ENCODE measurements at places on chromosomes 13 and 19.

DNA sequence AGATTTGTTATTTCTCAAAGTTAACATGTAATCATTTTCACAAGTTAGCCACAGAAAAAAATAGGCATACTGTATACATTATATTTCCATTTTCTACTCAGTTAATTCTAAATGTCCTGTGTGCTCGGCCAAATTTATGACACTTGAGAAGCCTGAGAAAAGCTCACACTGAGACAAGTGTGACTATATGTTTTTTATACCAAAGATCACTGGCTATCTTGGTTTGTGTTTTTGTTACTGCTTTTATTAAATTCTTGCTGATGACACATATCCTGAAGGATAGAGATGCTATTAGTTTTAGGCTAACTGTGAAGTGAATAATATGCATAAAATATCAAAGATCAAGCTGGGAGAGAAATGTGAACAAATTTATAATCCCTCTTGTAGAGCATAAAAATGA, 49.3 kb upstream of the IL17D start:
- DNase-seq = no peak

DNA sequence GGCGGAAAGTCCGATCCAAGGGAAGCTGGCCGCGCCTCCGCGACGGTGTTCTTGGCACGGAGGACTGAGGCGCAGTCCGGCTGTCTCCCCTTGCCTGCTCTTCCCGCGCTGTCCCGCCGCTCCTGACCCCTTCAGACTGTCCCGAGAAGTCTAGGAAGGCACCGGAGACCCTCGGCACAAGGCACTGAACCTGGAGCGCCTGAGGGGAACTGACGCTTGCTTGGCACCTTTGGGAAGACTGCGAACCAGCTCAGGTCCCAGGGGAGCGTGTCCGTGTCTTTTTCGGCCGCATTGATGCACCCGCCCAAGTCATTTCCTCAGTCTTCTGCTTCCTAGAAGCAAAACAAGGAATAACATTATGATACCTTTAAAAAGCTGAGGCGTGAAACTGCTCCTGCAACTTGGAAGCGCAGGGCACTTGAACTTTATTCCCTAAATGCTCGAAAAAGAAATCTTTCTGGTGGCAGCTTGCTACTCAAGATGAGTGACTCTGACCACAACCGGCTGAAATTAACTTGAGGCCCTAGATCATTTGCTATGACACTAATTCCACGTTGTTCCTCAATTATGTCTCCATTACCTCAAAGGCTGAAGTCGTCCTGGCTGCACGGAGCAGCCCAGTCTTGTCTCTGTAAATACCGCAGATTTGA, 735 bp upstream of the FLT1 start:
- no peak for DNase-seq

DNA sequence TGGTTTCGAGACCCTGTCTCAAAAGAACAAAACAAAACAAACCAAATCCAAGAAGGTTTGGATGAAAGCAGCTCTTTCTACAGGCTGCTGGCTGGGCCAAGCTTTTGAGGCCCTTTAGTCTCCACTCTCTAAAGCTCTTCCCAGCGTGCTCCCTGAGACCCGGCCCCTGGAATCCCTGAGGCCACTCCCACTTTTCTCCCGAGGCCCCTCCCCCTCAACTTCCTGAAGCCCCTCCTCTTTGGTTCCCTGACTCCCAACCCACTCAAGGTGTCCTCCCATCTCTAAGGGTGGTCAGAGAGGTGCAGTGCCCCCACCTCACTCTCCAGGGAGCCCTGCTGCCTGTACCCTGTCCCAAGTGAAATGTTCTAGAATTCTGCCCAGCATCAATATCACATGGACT, 10.6 kb downstream of the ERICH6B start:
- DNase-seq = no peak

DNA sequence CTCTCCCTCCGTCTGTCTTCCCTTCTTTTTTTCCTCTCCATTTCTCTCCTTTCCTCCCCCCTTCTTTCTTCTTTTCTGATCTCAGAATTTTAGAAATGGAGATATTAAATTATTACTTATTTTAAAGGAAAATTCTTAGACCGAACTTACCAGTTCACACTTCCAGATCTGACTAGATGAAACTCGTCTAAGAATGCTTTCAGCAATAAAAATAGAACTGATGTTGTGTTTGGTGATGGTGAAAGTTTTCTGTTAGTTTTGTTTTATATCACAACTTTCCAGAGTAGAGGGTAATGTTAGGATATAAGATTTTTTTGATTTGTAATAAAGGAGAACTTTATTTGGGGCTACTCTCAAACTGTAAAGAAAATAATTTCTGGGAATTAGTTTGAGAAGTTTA, 29.9 kb downstream of the UCHL3 start:
- no peak for DNase-seq

DNA sequence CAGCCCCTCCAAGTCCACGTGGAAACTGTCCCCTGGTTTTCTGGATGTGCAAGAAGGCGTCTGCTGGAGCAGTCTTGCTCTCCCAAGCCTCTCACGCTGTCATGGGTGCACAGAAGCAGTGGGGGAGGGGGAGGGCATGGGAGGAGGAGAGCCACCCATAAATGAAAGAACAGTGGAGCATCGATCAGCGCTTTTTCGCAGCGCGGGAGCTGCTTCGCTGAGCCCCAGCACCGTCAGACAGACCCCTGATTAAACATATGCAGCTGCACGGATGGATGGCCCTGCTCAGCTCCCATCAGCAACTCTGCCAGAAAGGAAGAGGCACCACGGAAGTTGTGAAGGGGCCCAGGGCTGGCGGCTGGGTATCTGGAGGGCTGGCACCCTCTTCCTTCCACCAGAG, 264.9 kb downstream of the UQCRFS1 start:
- DNase-seq = no peak

GRCh38 chr19:47122359-47123335, 8.0 kb upstream of the SAE1 start:
- no peak for DNase-seq

Measured in CD4-positive, alpha-beta T cell treated with Interleukin-17A for 1 hour (primary cell).